Right ventricle myocardium inferior (tissue), 1 donor: ENCODE measurements at places on chromosomes 2 and 18. TPM values are rescaled to one million over a fixed set of nuclear protein-coding genes. Genes with fewer than 3 reads are reported as not detected.

GRCh38 chr2:147420517-147420916, 424.3 kb upstream of the ACVR2A start:
- no peak for DNase-seq

The ANKRD30BL gene
- not detected for total RNA-seq

The TEX44 gene
- total RNA-seq = not detected

The LHCGR gene
- total RNA-seq = 0.11 TPM

GRCh38 chr2:147572622-147573021, 272.2 kb upstream of the ACVR2A start:
- no peak for DNase-seq

The SNTG2 gene
- total RNA-seq = 2.4 TPM

- no peak for DNase-seq
These were observed 19.2 kb upstream of the SPATA3 start for GRCh38 chr2:230976671-230977171.

GRCh38 chr2:223075301-223076270, 23.6 kb downstream of the KCNE4 start:
- DNase-seq = no peak

The TNFRSF11A gene
- total RNA-seq = 1.1 TPM

The CYP27C1 gene
- total RNA-seq = 0.05 TPM
